ENCODE measurements at places on chromosomes 4 and X.

- no peak for DNase-seq
Measured at GRCh38 chr4:140136509-140136908, 17.5 kb downstream of the MAML3 start.

DNA sequence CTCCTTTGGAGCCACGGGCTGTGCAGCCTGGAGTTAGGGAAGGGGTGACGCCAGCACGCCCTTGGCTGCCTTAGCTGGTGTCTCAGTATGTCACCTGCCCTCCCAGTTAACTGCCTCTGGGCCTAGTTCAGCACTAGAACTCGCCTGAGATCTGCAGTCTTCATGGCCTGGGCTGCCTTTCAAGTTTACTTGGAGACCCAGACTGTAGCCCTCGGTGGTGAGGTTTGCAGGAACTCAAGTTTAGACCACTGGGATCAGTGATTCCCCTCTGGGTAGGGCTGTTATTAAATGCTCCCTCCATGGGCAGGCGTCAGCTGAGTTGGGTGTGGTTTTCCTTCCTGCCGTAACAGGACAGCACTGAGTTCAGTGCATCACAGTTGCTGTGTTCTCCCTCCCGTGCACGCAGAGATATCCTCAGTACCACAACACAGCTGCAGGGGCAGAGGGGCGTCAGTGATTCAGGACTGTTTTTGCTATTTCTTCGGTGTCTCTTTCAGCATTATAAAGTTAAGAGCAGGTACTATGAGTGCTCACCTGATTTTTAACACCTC is 30.5 kb downstream of the PLAC8 start:
- DNase-seq, result no peak

- no peak for DNase-seq
Measured at GRCh38 chrX:78105944-78106650, 2.0 kb downstream of the PGK1 start.

DNA sequence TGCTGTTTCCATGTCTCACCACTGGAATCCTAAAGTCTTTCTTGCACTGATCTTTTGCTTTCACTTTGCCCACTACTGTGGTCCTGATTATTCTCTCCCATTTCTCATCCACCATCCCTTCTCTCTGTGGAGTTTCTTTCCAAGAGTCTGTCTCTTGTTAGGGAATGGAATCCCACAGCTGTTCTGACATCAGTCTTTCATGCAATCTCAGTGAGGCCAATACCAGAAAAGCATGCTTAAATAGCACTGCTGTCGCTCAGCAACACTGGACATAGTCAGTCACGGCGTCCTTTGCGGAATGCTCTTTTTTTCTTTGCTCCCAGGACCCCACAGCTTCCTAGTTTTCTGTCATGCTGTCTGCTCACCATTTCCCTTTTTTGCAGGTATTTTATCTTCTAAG is 20.1 kb downstream of the SLITRK4 start:
- DNase-seq, result no peak

- DNase-seq, result no peak
Measured at GRCh38 chr4:47278631-47279030, 184.9 kb downstream of the COMMD8 start.

GRCh38 chr4:144531841-144532240 is 114.1 kb upstream of the HHIP start:
- no peak for DNase-seq

- no peak for DNase-seq
Measured at GRCh38 chr4:133982533-133983224, 218.9 kb downstream of the PABPC4L start.

GRCh38 chrX:151923648-151924047 is 11.0 kb downstream of the MAGEA4 start:
- DNase-seq, result no peak

GRCh38 chrX:85223359-85223758 is 20.2 kb downstream of the SATL1 start:
- no peak for DNase-seq

- DNase-seq, result no peak
Measured at GRCh38 chr4:80053140-80053910, 19.7 kb downstream of the ANTXR2 start.

DNA sequence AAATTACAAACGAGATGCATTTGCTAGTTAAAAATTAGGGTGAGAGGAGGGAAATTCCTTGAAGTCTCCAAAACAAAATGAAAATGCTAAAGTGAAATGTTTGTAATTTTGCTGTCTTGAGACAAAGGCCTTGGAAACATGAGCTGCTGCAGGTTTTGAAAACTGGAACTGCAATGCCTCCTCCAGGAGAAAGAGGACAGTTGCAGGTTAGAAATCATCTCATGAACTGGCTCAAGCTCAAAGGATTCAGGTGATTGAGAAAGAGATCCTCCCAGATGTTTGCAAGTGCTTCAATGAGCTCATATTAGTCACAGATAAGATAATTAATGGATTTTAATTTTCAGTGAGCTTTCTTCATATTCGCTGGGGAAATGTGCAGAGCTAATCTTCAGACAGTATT is 32.4 kb downstream of the SMPX start:
- no peak for DNase-seq

DNA sequence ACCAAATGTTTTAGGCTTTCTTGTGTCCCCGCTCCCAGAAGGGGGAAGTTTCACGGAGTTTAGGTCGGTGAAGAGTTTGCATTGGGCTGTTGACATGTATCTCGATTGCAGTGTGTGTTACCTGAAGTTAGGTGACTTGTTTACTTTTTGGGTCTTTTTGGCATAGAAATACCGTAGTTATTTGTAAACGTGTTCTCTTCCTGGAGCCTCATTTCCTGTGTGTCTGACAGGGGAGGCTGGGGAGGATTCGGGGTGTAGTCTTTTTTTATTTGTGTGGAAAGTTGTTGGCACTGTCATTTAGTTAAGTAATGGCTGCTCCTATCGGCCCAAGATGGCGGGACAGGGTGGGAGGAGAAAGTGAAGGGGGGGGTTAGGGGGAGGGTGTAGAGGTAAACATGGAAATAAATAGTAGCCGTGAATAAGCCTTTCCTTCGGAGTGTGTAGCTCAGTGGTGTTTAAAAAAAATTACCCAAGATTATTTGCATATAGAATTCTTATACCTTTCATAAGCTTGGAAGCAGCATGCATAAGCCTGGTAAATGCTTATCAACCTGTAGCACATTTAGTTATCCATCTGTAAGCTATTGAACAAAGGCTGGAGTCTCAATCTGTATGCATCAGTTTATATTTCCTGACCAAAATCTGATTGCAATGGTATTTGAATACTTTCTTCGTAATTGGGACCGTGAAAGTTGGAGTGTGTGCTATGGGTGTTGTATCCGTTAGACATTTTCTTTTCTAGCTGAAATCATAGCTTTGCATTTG is 1.6 kb downstream of the KDM6A start:
- DNase-seq, result no peak

- no peak for DNase-seq
Measured at GRCh38 chr4:104413487-104413886, 81.2 kb downstream of the CXXC4 start.

GRCh38 chrX:40174001-40174853 is 76.5 kb upstream of the BCOR start:
- DNase-seq, result no peak

- DNase-seq, result no peak
Measured at GRCh38 chr4:128827296-128827695, 17.8 kb downstream of the JADE1 start.

- no peak for DNase-seq
Measured at GRCh38 chrX:2351321-2351720, 149.5 kb downstream of the DHRSX start.

DNA sequence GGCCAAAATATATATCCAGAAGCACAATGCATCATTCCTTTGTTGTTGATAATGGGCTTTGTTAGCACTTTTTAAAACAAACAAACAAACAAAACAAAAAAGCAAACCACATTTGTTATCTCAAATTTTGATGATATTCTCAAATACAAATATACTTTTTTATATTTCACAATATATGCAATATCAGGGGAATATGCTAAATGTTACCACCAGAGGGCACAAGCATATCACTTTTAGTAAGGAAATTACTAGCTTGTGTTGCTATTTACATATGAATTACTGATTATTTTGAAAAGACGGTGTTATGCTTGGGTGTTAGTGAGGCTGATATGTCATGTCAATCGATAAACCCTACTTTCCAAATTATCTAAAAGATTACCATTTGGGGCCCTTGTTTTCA is 29.1 kb downstream of the RIPPLY1 start:
- DNase-seq, result no peak

- no peak for DNase-seq
Measured at GRCh38 chrX:39477031-39477761, 620.6 kb downstream of the BCOR start.

GRCh38 chrX:147900349-147900748 is 11.4 kb upstream of the FMR1 start:
- DNase-seq, result no peak

GRCh38 chr4:70741867-70742658 is 20.3 kb downstream of the RUFY3 start:
- DNase-seq, result no peak

DNA sequence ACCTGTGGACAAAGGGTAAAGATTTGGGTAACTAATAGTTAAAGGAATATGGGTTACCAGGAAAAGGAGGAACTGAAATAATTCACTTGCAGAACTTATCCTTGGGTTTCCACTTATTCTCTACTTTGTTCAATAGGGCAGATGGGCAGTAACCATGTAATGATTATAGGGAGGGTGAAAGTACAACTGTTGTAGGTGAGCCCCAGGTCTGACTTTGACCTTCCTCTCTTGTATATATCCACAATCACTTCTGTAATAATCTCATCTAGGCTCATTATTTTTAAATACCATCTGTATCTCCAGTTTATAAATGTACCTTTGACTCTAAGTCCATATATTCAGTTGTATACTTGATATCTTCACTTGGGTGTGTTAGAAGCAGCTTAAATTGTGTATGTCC is 32.1 kb downstream of the CXXC4 start:
- DNase-seq, result no peak

DNA sequence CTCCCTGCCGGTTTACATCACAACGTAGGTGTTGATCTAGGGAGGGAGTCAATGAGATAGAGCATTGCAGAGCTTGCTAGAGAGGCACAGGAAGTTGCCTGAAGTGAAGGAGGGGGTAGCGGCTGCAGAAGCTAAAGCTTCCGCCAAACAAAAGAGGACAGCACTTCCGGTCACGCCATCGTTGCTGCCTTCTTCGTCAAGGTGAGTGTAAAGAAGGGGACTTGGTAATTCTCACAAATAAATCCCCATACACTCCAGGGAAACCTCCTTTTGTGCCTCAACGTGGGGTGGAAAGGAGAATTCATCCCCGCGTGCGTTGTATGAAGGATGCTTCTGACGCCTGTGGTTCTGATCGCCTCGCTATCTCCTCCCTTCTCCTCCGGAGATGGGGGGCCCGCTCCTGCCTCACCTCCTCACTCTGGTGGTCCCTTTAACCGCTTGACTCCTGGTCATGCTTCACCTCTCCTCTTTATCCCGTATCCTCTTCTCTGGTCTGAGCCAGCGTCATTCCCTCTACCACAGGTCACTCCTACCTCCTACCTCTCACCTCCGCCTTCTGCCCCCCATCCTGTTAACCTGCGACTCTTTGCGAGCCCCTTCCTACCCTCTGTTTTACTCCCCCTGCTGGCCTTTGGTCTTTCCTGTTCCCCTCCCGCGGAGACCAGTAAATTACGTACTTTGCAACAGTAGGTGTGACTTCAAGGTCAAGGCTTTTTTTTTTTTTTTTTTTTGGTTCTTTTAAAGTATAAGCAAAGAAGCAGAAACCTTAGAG is 59.9 kb downstream of the GSPT2 start:
- DNase-seq, result no peak

DNA sequence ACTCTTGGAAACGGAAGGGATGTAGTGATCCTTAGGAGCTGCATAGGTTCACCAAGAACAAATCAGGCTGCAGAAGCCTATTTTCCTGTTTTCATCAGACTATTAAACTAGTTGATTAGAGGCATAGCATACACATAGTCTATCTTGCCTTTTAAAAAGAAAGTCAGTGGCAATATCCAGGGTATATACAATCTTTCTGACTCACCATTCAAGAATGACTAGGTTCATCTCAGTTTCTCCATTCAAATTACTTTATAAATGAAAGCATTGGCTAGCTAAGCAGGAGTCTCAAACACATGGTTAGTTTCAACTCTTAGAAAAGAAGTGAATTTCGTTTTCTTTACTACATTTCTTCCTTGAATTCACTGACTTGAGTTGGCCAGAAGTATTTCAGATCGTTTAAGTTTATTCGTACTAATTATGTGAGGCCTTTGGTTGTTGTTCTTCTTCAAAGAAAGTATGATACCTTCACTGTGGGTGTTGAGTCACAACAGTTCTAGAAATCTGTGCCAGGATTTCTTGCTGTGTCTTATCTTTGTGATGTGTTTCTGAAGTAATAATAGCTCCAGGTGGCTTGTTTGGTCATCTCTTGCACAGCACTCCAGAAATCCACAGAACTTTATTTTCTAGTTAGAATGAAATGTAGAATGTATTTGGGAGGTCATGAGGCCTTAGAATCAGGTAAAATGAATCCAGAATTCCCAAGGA is 88.2 kb downstream of the AWAT2 start:
- DNase-seq, result no peak

DNA sequence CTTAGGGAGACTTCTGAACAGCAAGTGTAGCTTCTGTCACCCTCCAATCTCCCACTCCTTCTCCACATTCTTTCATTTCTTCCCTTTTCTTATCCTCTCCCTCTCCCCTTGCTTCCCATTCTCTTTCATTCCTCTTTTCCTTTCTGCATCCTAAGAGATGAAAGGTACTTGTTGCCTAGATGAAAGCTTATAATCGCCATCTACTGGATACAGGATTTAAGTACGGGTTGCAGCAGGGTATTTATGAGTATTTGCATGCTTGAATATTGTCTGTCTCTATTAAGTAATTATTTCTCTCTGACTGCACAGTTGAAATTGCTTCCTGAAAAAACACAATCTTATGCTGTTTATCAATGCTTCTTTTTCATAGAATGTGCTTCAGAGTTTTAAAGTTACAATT is 174.0 kb upstream of the TENT5D start:
- DNase-seq, result no peak

GRCh38 chrX:69119122-69119521 is 46.1 kb downstream of the PJA1 start:
- no peak for DNase-seq

DNA sequence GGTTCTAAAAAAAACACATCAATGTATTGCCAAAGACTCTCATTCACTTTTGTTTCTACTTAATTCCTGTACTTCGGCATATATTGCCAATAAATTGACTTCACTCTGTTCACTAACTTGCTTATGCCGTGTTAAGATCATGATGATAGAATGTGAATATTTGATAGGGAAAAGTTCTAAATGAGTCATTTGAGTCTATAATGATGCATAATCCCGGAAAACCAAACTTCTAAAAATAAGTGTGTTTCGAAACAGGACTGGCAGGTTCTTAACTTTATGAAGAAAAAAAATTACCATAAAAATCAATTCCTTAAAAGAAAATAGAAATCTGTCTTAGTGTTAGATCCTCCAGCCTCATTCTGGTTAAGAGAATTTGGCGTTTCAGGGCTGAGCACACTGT is 387.5 kb upstream of the FTHL17 start:
- no peak for DNase-seq

DNA sequence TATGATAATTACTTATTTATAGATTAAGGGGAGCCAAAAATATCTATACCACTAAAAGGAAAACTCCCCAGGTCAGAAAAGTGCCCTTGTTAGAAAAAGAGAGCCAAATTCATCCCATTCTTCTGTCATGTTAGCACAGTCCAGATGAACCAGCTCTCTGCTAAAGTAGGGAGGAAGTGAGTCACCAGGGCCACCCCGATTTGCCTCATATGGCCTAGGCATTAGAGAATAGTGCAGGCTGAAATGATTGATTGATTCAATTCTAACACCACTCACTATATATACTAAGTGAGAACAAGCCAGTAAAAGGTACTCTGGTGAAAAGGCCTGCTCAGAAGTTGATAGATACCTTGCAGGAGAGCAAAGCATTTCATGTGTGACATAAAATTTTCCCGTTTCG is 94.5 kb downstream of the SRPX start:
- no peak for DNase-seq

- no peak for DNase-seq
Measured at GRCh38 chr4:25306518-25307057, 6.0 kb upstream of the ZCCHC4 start.

All from NCI-H187 (cell line).